NCI-H2107 (cell line): ENCODE measurements at places on chromosomes 5 and 9.

DNA sequence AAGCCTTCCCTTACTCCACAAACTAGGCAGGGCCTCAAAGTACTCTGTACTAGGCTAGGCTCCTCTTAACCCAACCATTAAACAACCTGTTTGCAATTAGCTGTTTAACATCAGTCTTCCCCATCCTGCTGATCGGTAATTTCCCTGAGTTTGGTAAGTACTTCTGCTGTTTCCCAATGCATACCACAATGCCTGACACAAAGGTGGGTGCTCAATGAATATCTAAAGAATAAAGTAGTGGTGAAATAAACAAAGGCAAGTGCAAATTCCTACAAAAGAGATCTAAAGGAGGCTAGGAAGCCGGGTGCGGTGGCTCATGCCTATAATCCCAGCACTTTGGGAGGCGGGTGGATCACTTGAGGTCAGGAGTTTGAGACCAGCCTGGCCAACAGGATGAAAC lies 25.0 kb downstream of the FBXW2 start:
- DNase-seq: no peak

GRCh38 chr5:10018201-10019069 lies 231.3 kb downstream of the ATPSCKMT start:
- DNase-seq: no peak

DNA sequence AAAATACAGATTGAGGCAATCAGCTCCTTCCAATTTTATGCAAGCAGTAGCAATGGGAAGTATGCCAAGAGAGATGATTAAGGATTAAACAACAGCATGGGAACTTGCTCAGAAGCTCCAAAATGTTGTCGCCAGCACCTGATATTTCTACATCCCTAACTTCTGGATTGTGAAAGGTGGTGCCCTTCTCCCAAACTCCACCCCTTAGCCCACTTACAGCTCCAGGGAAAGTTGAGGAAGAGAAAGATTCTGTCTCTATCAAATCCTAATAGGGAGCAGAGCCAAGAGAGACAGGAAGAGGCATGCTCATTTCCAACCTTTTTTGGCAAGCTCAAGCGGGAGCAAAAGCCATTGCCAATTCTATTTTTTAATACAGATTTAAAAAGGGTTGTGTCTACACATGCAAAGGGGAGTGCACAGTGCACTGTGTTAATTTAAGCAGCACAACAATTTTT lies 92.4 kb upstream of the NR3C1 start:
- no peak for DNase-seq

DNA sequence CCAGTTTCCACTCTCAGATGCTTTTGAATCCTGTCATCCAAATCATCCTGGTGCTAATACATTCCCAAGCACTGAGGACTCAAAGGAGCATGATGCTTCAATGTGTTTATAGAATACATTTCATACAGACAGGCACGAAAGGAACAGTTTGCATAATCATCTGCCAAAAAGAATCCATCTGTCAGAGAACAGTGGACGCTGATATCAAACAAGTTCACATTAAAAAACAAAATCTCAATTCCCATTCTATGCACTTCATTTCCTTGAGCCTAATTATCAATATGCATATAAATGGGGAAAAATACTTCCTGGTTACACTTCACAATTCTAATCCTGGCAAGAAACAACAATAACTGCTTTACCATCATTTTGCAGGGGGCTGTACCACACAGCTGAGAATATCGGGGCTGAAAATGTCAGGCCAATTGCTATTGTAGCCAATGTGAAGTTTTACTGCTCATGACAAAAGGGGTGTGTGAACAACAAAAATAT lies 125.5 kb upstream of the FAM174A start:
- DNase-seq: no peak

DNA sequence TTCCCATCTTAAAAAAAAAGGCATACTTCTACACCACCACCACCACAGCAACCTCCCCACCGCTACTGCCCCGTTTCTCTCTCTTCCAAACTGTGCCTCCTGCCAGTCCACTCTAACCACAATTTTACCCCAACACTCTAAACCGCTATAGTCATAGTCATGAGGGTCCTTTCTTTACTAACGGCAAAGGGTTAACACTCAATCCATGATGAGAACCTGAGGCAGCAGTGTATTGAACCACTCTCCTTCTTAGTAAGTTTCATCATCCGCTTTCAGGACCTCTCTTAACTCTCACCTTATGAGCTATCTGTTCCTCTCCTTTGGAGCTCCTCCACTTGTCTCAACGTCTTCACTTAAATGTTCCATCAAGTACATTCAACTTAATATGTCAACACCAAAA lies 34.0 kb downstream of the IDNK start:
- no peak for DNase-seq

DNA sequence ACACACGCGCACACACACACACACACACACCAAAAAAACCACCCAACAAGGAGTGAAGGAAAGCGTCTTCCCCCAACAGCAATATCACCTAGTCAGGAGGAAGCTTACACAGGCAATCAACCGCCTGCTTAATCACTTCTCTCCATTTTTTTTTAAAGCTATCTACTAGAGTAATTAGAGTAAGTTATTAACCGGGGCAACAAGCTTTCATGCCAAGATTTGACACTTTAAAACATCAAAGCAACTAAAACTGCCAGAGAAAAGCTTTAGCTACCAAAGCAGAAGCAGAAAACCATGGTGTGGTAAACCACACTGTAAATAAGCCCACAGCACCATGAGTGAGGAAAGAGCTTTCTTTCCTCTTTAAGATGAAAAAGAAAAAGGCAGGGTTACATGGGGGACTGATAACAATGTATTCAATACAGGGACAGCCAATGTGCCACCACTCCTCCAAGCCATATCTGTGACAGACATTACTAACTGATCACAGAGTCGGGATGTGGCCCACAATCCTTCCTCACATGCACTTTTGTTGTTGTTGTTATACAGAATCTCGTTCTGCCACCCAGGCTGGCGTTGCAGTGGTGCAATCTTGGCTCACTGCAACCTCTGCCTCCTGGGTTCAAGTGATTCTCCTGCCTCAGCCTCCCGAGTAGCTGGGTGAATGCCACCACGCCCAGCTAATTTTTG lies 282.1 kb downstream of the CRB2 start:
- DNase-seq: no peak

DNA sequence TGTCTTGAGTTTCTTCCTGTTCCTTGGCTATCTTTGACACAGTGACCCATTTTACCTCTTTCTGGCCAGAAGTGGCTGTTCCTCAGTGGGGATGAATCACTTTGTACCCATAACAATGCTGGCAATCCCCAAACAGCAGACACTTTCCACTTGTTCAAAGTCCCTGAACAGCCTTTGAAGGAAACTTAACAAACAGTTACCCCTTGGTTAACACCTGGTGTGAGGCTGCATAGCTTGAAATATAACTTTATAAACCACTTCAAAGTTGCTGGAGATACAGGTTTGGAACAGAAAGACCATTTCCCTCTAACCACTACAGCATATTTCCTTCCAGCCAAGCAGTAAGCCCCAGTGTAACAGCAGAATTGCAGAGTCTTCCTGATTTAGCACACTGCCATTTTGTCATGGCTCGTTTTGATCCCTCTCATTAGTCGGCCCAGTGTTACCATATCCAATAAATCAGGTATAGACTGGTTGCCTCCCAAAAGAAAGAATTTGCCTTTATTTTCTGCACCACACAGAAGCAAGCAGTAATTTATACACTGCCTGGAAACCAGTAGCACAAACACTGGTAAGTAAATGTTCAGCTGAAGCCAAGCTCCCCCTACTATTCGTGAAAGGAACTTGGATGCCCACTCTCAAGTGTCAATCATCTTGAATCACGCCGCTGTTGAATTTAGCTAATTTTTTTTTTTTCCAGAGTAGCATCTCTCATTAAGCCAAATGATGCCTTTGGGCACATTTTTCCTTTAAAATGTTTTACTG lies 225.9 kb downstream of the PIK3R1 start:
- no peak for DNase-seq

- no peak for DNase-seq
Observed at GRCh38 chr5:158897444-158898160, 202.1 kb downstream of the EBF1 start.

DNA sequence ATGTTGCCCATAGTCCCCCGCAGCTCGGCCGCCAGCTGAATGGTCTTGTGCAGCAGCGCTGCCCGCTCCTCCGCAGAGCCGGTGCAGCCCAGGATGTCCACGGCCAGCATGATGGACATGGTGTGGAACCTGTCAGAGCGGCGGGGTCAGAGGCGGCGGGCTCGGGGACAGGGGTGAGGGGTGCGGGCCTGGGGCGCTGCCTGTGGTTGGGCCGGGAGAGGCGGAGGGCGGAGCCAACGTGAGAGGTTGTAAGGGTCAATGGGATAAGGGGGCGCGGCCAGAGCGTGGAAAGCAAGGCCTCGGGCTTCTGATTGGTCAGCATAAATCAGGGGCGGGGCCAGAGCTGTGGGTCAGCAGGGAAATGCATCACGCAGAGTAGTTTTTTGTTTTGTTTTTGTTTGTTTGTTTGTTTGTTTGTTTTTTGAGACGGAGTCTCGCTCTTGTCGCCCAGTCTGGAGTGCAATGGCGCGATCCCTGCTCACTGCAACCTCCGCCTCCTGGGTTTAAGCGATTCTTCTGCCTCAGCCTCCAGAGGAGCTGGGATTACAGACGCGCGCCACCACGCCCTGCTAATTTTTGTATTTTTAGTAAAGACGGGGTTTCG lies 6.8 kb upstream of the TOR2A start:
- DNase-seq: no peak

DNA sequence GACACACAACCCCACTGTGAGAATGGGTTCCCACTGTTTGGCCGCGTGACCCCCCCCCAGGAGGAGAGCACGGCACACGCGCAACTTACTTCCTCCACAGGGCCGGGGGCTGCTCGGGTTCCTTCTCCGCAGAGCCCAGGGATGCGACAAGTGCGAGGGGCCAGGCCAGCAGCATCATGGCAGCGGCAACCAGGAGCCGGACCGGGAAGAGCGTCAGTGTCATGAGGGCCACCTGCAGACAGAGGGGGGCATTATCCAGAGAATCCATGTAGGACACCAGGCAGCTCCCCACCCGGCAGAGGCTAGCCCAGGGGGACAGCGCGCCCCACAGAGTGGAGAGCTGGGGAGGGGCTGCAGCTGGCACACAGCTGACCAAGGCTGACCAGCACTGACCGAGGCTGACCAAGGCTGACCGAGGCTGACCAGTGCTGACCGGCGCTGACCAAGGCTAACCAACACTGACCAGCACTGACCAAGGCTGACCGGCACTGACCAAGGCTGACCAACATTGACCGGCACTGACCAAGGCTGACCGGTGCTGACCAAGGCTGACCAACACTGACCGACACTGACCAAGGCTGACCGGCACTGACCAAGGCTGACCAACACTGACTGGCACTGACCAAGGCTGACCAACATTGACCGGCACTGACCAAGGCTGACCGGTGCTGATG lies 22.3 kb downstream of the LPCAT1 start:
- DNase-seq: no peak

DNA sequence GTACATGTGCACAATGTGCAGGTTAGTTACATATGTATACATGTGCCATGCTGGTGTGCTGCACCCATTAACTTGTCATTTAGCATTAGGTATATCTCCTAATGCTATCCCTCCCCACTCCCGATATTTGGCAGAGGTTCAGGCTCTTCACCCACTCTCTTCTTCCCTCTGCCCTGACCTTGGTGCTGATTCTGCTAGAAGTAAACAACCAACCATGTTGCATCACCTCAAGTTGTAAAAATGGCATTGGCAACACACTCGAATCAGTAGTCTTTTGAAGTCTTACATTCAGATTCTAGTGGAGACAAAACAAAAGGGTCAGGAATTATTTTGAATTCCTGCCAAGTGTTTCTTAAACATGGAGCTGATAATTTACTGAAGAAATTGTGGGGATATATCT lies 40.0 kb downstream of the PRR16 start:
- no peak for DNase-seq

DNA sequence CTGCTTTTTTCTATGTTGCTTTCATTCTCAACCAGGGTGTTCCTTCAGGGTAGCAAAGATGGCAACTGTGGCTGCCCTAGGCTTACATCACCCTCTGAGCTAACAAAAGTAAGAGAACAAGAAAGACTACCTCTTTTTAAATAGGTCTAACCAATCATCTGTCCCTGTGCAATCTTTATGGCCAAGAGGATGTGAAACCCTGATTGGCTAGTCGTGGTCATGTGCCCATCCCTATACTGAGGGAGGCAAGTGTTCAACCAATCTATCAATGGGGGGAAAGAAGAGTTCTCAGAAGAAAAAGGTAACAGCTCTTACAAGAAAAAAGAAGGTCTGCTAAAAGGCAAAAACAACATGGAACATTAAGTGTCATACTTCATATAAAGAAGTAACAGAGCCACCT lies 11.7 kb upstream of the SNCAIP start:
- DNase-seq: no peak

DNA sequence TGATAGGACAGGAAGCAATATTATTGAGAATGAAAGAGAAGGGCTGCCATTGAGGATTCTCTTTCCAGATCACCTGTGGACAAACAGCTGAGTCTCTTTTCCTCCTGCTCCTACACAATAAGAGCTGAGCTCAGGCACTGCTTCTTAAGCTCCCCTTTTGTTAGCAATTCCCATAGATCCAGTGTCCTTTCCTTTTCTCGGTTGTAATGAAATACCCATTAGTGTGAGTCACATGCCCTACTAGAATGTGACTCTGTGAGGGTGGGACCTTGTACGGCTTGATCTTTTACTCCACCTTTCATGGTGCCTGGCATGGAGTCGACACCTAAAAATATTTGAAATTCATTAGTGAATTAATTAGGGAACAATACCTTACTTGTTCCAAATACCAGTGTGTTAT lies 269.2 kb downstream of the NR3C1 start:
- no peak for DNase-seq

- DNase-seq: no peak
Observed at GRCh38 chr5:394671-395155, 48.3 kb upstream of the EXOC3 start.

GRCh38 chr5:154372661-154373060 lies 73.1 kb upstream of the SAP30L start:
- no peak for DNase-seq
